ENCODE measurements at places on chromosomes 3 and 15. TPM values are rescaled to one million over a fixed set of nuclear protein-coding genes. Genes with fewer than 3 reads are reported as not detected.

Gene ASB14
- not detected for total RNA-seq

Gene PLOD2
- 201 TPM for total RNA-seq

Gene P2RY1
- total RNA-seq = 0.88 TPM

Gene SCAANT1
- total RNA-seq = not detected

Gene CYP1A2
- total RNA-seq = not detected

Gene CSPG5
- total RNA-seq = 0.51 TPM

Gene CMSS1
- total RNA-seq = 7.5 TPM

Gene PTX3
- 466 TPM for total RNA-seq

Gene MOBP
- total RNA-seq = not detected

Gene CLDN1
- 0.79 TPM for total RNA-seq

Gene ZNF80
- not detected for total RNA-seq

Gene STAB1
- total RNA-seq = 464 TPM

Gene MORC1
- total RNA-seq = not detected

Gene CXCR6
- not detected for total RNA-seq

Gene SPRED1
- total RNA-seq = 15.8 TPM

Gene MUC20
- 0.51 TPM for total RNA-seq

Gene SUSD5
- 1.7 TPM for total RNA-seq
